GM12864 (cell line): ENCODE measurements at places on chromosomes 2 and 18.

DNA sequence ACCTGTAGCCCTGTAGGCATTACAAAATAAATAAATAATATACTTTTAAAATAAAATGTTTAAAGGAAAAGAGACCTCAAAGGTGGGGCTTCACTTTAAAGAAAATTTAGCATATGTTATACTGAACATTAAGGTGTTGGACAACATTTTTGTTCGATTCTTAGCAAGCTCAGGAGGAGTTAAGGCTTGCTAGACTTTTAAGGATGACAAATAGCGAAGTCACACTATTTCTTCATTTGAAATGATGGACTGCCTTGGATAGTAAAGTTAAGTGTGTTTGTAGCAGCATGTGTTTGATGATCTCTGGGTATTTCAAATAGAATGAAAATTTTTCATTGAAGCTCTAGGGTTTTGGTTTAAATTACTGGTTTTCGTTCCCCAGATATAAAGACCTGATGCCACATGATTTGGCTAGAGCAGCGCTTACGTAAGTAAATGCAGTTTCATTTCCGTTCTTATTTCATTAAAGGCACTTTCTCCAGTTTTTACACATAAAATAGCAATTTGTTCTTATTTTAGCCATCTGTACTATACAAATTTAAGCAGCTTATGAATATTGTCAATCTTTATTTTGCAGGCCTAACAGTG, 24.9 kb downstream of the HADHB start:
- DNase-seq: peak; percentile 13

DNA sequence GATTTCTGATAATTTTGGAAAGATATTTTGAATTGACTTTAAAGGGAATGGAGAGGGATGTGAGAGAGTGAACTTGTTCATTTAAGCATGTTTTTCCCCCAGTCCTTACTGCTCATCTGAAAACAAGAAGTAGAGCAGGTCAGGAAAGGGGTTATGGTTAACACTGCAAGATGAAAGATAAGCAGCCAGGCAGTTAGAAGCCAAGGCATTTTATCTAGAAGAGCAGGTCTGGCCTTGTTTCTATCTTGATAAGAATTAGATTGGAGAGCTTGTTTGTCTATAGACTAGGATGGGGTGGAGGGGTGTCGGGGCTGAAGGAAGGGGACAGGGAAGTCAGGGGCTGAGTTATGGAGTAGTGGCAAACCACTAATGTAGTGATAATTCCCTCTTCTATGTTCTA, 171.6 kb downstream of the IKZF2 start:
- no peak for DNase-seq

DNA sequence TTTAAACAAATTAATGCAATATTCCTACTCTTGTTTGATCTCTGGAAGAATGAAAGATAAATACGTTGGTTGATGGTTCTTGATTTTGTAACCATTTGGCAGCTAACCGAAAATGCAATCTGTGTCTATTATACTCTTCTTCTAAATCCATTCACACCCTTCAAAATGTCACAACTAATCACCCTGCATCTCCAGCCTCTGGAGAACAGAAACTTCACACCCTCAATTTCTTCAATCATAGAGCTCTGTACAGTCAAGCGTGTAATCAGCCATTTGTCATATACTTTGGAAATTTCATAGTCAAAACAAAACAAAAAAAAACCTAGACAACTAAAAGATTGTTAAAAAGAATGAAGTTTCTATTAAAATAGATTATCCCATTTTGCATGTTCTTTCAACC, 1482.3 kb upstream of the LRRTM1 start:
- no peak for DNase-seq

- DNase-seq: no peak
Observed at GRCh38 chr18:45566025-45566740, 49.1 kb upstream of the SLC14A2 start.

GRCh38 chr2:62296034-62296831, 100.3 kb downstream of the B3GNT2 start:
- no peak for DNase-seq

- DNase-seq: no peak
Observed at GRCh38 chr2:28413152-28413898, 20.7 kb downstream of the FOSL2 start.

- DNase-seq: no peak
Observed at GRCh38 chr2:161030260-161031063, 129.8 kb upstream of the TANK start.

GRCh38 chr2:18903750-18904149, 314.4 kb upstream of the NT5C1B start:
- peak; percentile 43 for DNase-seq

GRCh38 chr2:22273853-22274252, 1111.1 kb upstream of the KLHL29 start:
- no peak for DNase-seq

DNA sequence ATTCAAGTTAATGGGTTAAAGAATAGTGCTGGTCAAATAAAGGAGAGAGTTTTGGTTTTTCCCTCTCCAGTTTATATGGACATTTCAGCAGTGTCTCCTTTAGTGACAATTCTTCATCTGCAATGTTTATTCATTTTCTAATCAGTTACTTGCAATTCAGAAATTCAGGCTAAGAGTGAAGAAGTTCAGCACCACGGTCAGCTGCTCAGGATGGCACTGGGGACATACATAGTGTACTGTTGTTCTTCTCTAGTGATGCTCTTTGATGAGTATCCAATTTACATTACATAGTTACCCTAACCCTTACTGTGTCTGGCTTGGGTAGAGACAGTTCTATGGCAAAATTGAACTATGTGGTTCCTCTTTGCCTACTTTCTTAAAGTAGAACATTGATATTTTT, 412.7 kb downstream of the CNTNAP5 start:
- no peak for DNase-seq
